ENCODE measurements at places on chromosomes 7 and 10.

- DNase-seq, result no peak
Observed at GRCh38 chr7:108313086-108313485, 143.2 kb downstream of the NRCAM start.

GRCh38 chr10:51986516-51986915, 287.1 kb upstream of the CSTF2T start:
- no peak for DNase-seq

DNA sequence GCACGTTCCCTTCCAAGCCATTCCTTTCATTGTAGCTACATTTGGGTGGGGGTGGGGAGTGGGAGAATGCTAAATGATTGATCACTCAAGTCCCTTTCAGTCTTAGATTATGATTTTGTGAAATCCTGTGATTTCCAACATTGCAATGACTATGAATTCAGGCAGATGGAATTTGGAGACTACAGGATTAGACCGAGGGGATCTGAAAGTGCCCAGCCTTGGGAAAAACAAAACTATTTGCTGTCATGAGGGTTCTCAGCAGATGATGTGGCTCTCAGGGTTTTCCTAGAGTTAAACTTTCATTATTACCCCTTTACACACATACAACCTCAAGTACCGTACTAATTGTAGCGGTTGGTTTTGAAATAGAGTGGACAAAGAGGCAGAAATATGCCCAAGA, 4.7 kb downstream of the MACROH2A2 start:
- DNase-seq, result no peak

GRCh38 chr10:63703113-63703670, 182.0 kb downstream of the REEP3 start:
- no peak for DNase-seq

- no peak for DNase-seq
Observed at GRCh38 chr7:79292834-79293233, 160.6 kb downstream of the MAGI2 start.

DNA sequence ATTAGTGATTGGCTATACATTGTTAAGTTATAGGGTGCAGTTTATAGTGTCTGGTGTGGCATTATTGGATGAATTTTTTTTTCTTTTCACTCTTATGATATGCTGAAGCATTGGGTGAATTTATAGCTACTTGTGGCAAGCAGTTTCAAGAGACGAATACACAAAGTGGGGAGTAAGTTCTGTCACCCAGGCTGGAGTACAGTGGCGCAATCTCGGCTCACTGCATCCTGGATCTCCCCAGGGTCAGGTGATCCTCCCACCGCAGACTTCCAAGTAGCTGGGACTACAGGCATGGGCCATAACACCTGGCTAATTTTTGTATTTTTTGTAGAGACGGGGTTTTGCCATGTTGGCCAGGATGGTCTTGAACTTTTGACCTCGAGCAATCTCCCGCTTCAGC, 6.3 kb upstream of the SIRT1 start:
- no peak for DNase-seq

GRCh38 chr7:96184783-96185182, 137.1 kb downstream of the SLC25A13 start:
- no peak for DNase-seq

DNA sequence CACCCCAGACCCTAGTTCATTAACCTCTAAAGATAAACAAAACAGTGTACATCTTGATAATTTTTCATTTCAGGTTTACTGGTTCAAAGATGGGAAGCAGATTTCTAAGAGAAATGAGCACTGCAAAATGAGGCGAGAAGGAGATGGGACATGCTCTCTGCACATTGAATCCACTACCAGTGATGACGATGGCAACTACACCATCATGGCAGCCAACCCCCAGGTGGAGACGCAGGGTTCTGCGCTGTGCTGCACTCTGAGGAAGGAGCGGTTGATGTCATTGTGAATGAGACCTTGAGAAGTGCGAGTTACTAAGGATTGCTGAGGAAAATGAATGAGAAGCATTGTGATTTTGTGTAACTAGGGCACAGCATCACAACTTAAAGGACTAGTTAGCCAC, 37.6 kb downstream of the ATOH7 start:
- no peak for DNase-seq
